ENCODE measurements at places on chromosomes 7 and 10.

DNA sequence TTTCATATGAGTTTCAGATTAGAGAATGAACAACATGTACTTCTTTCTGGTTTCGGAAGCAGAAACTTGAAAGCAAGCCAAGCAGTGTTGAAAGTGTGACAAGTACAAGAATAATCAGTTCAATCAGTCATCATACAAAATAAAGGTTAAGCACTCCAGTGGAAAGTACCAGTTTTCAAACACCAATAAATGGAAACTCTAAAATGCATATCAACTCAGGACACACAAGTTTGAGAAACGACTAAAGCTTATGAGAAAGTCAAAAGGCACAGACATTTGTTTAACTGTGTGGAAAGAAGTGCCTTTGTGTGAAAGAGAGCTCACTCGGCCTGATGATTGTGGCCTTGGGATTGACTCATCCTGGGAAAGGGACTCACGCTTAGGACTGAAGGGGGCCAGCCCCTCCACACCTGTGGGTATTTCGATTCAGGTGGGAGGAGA, 60.6 kb upstream of the AKR1C1 start:
- no peak for DNase-seq

- DNase-seq, result no peak
Measured at GRCh38 chr10:131490991-131491594, 179.6 kb upstream of the TCERG1L start.

DNA sequence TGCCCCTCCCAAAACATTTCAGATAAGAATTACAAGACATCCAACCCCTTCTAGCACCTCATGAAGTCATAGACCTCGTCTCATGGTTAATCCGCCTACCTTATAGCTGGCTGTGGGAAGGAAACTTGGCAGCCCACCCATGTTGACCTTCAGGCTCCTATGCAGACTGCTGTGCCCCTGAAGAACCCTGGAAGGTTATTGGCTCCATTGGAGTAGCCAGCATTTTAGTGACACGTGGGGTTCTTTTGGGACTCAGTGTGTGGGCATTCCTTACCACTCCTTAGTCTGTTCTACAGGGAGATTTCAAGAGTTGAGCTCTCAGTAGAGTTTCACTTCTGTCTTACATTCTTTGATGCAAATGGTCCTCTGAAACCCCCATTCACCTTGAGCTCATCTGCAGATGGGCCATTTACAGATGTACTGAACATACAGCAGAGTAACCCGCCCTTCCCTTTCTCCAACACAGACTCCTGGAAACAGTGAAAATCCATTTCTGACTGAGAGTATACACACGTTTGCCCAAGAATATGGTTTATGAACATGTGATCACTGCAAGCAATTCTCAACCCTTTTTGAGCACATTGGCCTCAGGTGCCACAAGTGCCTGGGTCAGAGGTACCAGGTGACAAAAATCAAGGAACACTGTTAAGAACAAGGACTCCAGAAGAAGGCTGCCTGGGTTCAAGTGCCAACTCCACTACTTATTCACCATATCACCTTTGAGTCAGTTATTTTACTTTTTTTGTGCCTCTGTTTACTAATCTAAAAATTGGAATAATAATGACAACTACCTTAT, 54.0 kb upstream of the HECW1 start:
- DNase-seq, result no peak

DNA sequence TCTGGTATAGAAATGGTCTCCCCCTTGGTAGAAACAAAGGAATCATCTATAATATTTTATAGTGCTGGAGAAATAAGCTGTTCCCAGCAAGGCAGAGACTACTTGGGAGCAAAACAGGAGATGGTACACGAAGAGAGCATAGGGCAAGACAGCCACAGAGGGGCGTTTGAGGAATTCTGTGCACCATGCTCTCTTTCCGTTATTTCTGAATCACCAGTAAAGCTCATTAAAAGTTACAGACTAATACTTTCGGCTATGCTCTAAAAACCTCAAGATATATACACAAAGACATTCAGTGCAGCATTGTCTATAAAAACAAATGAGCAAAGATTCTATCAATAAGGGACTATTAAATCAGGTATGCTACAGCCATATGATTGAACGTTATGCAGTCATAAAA, 68.5 kb upstream of the FHIP2A start:
- no peak for DNase-seq

DNA sequence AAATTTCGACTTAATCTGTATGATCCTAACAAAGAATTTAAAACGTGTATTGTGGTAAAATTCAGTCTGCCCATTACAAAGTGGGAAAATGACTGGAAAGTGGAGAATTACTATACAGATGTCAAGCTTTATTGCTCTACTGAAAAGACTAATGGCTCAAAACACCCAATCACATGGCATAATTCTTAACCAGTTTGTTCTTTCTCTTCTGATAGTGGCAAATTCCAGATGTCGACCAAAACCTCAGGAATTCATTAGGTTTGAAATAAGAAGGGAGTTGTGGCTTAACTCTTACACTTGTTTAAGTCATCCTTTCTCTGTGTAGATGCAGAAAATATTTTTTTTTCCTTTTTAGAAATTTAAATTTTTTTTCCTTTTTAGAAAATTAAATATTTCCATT, 1254.9 kb upstream of the LRRN3 start:
- DNase-seq, result no peak

GRCh38 chr7:29322023-29322712, 127.6 kb downstream of the CHN2 start:
- DNase-seq, result no peak

GRCh38 chr10:124009231-124010015, 84.0 kb downstream of the CHST15 start:
- no peak for DNase-seq

DNA sequence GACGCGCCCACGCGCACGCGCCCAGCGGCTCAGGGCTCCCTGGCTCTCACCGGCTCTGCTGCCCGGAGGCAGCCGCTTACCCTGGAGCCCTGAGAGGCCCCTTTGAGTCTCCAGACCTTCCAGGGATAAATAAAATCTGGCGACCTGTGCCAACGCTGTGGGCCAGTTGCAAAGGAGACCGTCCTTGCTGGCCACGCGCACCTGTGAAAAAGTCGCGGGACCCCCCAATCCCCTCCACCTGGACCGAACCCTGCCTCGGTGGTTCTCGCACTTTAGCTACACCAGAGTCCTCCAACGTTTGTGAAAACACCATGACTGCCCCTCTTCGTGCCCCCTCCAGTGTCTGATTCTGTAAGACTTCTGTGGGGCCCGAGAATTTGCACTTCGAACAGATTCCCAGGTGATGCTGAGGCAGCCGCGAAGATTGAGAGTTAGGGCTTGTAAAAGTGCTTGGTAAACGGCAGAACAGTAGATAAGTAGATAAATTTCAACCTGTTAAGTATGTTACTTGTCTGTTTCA, 102.4 kb upstream of the SVIL start:
- DNase-seq, result no peak

DNA sequence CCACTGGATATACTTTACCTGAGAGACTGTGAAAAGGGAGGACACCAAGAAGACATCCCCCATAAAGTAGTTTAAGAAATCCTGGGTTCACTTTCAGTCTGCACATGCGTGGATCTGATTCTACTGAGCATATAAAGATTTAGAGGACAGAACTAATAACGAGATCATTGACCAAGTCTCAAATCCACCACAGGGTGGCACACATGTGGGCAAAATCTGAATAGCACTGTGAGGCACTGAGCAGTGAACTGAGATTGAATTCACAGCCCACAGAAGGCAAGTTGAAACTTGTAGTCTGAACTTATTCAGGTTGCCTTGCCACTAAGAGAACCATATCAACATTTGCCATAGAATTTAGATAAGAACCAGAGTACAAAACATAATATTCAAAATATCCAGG, 818.6 kb downstream of the GRID1 start:
- no peak for DNase-seq

- DNase-seq, result no peak
Measured at GRCh38 chr7:91520645-91521044, 256.4 kb downstream of the FZD1 start.

- peak; percentile 32 for DNase-seq
Measured at GRCh38 chr10:16809074-16809718, 8.0 kb downstream of the RSU1 start.

- no peak for DNase-seq
Measured at GRCh38 chr10:5484205-5484604, 15.2 kb downstream of the CALML5 start.

DNA sequence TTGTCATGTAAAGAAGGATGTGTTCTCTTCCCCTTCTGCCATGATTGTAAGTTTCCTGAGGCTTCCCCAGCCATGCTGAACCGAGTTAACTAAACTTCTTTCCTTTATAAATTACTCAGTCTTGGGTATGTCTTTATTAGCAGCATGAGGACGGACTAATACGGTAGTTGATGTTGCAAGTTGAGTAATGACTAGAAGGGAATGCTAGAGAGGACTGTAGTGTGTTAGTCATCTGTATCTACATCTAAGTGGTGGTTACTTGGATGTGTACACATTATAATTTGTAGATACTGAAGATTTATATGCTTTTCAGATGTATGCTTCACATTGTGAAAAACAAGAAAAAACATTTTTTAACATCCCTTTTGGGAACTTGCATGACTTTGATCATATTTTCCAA, 244.6 kb downstream of the POLR1F start:
- no peak for DNase-seq

- DNase-seq, result no peak
Measured at GRCh38 chr10:17208476-17208875, 7.0 kb upstream of the TRDMT1 start.
